ENCODE measurements at places on chromosomes 4 and X. TPM values are rescaled to one million over a fixed set of nuclear protein-coding genes. Genes with fewer than 3 reads are reported as not detected.

Gene P2RY10
- not detected for polyA plus RNA-seq

Gene AKAP14
- polyA plus RNA-seq = not detected

Gene ZNF711
- polyA plus RNA-seq = 10.1 TPM

Gene WDFY3
- 10.9 TPM for polyA plus RNA-seq

Gene HERC6
- 3.4 TPM for polyA plus RNA-seq

Gene PLP1
- polyA plus RNA-seq = 1,325 TPM

Gene TXK
- not detected for polyA plus RNA-seq

Gene CITED1
- polyA plus RNA-seq = 7.4 TPM

Gene TTC29
- polyA plus RNA-seq = not detected

Gene DCAF8L2
- not detected for polyA plus RNA-seq

Gene GPR143
- 5.8 TPM for polyA plus RNA-seq

Gene MTCP1
- polyA plus RNA-seq = 12.7 TPM

Gene PDE5A
- 8.9 TPM for polyA plus RNA-seq

Gene PNMA6E
- polyA plus RNA-seq = not detected

Gene CD38
- 1.1 TPM for polyA plus RNA-seq

Gene HS3ST1
- polyA plus RNA-seq = 3.4 TPM

Gene NHSL2
- 1.1 TPM for polyA plus RNA-seq

Gene OTC
- polyA plus RNA-seq = not detected

Gene CDX4
- not detected for polyA plus RNA-seq

Gene TCEAL7
- 85.0 TPM for polyA plus RNA-seq

Gene MXRA5
- polyA plus RNA-seq = 1.5 TPM

Gene VEGFC
- 2.0 TPM for polyA plus RNA-seq

Gene PLS3
- 18.0 TPM for polyA plus RNA-seq

Gene ENAM
- polyA plus RNA-seq = not detected

Measured in brain (organoid and tissue), 16 donors.